ENCODE measurements at places on chromosomes 1 and 21. TPM values are rescaled to one million over a fixed set of nuclear protein-coding genes. Genes with fewer than 3 reads are reported as not detected.

GRCh38 chr1:196361112-196361714 is 247.0 kb downstream of the KCNT2 start:
- H3K36me3 ChIP-seq: no peaks in the 10 kb centered on the region
- no peaks in the 10 kb centered on the region for H3K27me3 ChIP-seq
- H3K4me1 ChIP-seq: no peaks in the 10 kb centered on the region

PDE9A gene
- total RNA-seq: 21.0 TPM

DNA sequence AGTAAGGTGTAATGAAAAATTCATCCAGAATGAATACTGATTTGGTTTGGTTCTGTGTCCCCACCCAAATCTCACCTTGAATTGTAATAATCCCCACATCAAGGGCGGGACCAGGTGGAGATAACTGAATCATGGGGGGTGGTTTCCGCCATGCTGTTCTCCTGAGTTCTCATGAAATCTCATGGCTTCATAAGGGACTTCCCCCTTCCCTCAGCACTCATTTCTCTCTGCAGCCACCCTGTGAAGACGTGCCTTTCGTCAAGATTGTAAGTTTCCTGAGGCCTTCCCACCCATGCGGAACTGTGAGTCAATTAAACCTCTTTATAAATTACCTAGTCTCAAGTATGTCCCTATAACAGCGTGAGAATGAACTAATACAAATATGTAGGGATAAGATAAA is 5.5 kb upstream of the SYNJ1 start:
- H3K4me3 ChIP-seq: no peak overlapping the region
- H3K27ac ChIP-seq: no peak overlapping the region
- H3K4me1 ChIP-seq: peaks cover 12% of the 10 kb centered on the region
- H3K27me3 ChIP-seq: no peaks in the 10 kb centered on the region
- H3K36me3 ChIP-seq: no peaks in the 10 kb centered on the region
- no peak for DNase-seq

DNA sequence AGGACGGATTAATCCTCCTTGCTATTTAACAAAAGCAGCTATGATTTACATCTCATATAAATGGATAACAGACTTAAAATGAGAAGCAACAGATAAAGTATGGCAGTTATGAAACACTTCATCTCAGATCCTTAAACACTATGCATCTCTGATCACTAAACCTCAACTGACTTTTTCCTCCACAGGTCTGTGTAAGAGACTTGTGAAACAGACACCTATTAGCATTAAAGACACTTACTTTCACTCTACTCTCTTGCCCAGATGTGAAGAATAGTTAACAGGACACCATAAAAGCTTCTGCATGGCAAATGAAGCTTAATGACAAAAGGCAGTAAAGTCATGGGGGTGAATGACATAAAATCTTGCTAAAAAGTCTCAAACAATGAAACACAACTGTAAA is 6.2 kb downstream of the LIN9 start:
- no peak for DNase-seq
- no peaks in the 10 kb centered on the region for H3K36me3 ChIP-seq
- H3K4me3 ChIP-seq: no peak overlapping the region
- no peak overlapping the region for H3K27ac ChIP-seq
- H3K27me3 ChIP-seq: no peaks in the 10 kb centered on the region
- H3K4me1 ChIP-seq: no peaks in the 10 kb centered on the region

CLDN14 gene
- 1.7 TPM for total RNA-seq

DNA sequence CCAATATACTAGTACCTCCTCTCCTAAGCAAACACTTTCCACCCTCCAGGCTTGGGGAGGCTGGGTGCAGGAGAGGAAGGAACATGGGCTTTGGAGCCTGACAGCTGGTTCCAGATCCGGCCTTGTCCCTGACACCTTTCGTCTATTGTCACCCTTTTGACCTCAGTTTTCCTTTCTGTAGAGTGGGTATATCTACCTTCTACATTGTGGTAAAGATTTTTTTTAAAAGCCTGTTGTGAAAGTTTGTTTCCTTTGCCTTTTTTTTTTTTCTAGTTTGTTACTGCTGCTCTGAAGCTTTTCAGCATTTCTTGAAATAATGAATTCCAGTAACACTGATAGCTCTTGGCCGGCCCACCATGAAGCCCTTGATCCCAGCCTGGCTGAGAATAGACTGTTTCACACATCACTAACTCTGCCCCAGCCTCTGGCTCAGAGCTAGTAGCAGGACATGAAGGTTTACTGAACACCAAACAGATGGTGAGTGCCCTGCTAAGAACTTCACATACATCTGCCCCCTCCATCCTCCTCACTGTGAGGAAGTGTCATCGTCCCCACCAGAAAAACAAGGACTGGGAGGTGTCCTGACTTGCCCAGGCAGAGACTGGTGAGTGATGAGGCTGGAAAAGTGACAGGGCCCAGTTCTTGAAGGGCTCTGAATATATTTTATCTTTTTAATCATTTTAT is 33.0 kb upstream of the ID3 start:
- no peak overlapping the region for H3K4me3 ChIP-seq
- peaks cover 6% of the 10 kb centered on the region for H3K4me1 ChIP-seq
- no peaks in the 10 kb centered on the region for H3K36me3 ChIP-seq
- DNase-seq: no peak
- H3K27me3 ChIP-seq: no peaks in the 10 kb centered on the region

GRCh38 chr1:17200756-17201155 is 4.2 kb upstream of the PADI1 start:
- H3K36me3 ChIP-seq: no peaks in the 10 kb centered on the region
- no peaks in the 10 kb centered on the region for H3K27me3 ChIP-seq
- DNase-seq: peak; percentile 57
- H3K4me3 ChIP-seq: no peak overlapping the region

- peaks cover 9% of the 10 kb centered on the region for H3K27me3 ChIP-seq
- peaks cover 5% of the 10 kb centered on the region for H3K4me1 ChIP-seq
- no peak overlapping the region for H3K4me3 ChIP-seq
- no peak overlapping the region for H3K27ac ChIP-seq
- DNase-seq: no peak
Observed at GRCh38 chr1:10839188-10839770, 42.8 kb upstream of the CASZ1 start.

DNA sequence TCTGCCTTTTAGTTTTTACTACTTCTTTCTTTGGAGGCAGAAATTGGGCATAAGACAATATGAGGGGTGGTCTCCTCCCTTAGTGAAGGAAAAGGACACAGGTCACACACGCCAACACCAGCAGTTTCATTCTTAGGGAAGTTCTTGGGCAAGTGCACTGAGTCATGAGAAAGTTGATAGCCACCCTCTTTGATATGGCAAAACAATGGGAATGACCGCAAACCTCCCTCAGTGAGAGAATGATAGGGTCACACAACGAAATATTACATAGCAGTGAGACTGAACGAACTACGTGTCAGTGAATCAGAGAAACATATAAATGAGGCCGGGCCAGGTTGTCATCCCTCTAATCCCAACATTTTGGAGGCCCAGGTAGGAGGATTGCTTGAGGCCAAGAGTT is 20.0 kb downstream of the IL6R start:
- H3K4me1 ChIP-seq: peaks cover 31% of the 10 kb centered on the region
- no peak overlapping the region for H3K4me3 ChIP-seq
- H3K36me3 ChIP-seq: no peaks in the 10 kb centered on the region
- no peaks in the 10 kb centered on the region for H3K27me3 ChIP-seq

SFN gene
- total RNA-seq: 3.4 TPM

DNA sequence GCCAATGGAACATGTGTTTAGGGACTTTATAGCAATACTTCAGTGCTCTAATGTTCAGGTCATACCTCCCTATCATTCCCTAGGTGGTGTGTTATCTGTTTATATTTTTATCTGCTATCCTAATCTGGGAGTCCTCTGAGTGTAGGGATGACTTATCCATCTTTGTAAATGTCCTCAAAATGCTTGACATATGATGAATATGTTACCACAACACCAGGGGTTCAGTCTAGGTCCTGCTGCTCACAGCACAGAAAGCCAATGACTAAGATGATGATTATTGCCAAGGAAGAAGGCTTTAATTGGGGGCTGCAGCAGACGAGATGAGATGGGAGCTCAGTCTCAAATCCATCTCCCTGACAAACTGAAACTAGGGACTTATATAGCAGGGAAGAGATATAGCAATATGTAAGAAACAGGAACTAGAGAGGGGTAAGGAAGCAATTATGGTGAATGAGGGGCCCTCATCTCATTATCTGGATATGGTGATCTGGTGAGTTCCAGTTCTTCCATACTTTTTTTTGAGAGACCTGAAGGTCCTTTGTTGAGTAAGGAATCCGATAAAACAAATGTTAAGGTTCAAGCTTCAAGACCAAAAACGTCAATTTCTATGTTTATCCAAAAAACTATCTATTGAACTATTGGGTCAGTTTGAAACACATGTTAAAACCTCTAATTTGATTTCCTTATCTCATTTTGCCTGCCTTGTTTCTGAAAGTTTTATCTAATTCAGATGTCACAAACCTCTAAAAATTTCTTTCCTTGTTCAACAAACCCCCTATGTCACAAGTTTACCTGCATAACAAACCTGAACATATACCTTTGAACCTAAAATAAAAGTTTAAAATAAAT is 256.7 kb upstream of the CACYBP start:
- no peaks in the 10 kb centered on the region for H3K4me1 ChIP-seq
- H3K4me3 ChIP-seq: no peak overlapping the region
- H3K27ac ChIP-seq: no peak overlapping the region
- H3K36me3 ChIP-seq: no peaks in the 10 kb centered on the region
- H3K27me3 ChIP-seq: no peaks in the 10 kb centered on the region

GRCh38 chr1:109537450-109538178 is 2.1 kb upstream of the GPR61 start:
- H3K27me3 ChIP-seq: no peaks in the 10 kb centered on the region
- H3K4me1 ChIP-seq: peaks cover 1% of the 10 kb centered on the region
- DNase-seq: no peak
- no peak overlapping the region for H3K27ac ChIP-seq
- no peaks in the 10 kb centered on the region for H3K36me3 ChIP-seq

- H3K27me3 ChIP-seq: peaks cover 3% of the 10 kb centered on the region
- no peak overlapping the region for H3K27ac ChIP-seq
- no peak overlapping the region for H3K4me3 ChIP-seq
- DNase-seq: no peak
- no peaks in the 10 kb centered on the region for H3K36me3 ChIP-seq
Observed at GRCh38 chr1:53371851-53372250, 44.0 kb upstream of the LRP8 start.

PRR9 gene
- not detected for total RNA-seq

S100A5 gene
- total RNA-seq: not detected

SELE gene
- 0.03 TPM for total RNA-seq

DNA sequence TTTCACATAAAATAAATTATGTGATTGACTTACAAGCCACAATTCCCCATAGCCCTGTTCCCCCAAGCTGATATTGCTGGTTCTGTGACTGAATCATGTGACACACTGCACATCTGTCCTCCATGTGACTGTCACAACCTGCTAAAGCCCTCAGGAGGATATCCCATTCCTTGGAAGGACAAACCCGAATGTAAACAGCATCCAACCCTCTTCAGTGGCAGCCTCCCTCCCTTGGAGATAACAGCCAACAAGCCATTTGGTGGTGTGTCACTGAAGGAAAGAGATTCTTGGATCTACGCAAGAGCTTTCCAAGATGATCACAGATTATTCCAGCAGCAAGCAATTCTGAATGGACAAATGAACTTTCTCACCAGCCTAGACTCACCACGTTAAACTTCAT is 153.9 kb upstream of the TIAM1 start:
- H3K36me3 ChIP-seq: no peaks in the 10 kb centered on the region
- H3K4me3 ChIP-seq: no peak overlapping the region
- peaks cover 4% of the 10 kb centered on the region for H3K4me1 ChIP-seq
- H3K27me3 ChIP-seq: no peaks in the 10 kb centered on the region

DNA sequence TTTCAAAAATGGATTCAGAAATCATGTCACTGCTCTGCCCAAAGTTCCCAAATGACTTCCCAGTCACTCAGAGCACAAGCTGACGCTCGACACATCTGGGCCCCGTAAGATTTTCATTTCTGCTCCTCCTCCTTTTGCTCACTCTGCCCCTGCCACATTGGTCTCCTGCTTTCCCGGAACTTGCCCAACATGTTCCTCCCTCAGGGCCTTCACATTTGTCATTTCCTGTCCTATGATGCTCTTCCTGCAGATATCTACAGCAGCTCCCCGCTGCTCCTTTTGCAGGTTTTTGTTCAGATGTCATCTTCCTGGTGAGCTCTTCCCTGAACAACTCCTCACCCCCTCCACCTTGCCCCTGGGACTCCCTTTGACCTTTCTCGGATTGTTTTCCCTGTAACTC is 58.5 kb upstream of the IVNS1ABP start:
- H3K4me3 ChIP-seq: no peak overlapping the region
- DNase-seq: no peak
- no peaks in the 10 kb centered on the region for H3K36me3 ChIP-seq

GRCh38 chr1:217861658-217862057 is 230.5 kb downstream of the SPATA17 start:
- H3K27me3 ChIP-seq: no peaks in the 10 kb centered on the region
- no peak for DNase-seq
- no peaks in the 10 kb centered on the region for H3K36me3 ChIP-seq
- no peak overlapping the region for H3K27ac ChIP-seq
- H3K4me1 ChIP-seq: peaks cover 5% of the 10 kb centered on the region

- peak overlapping the region; percentile 51 for H3K27ac ChIP-seq
- peaks cover 2% of the 10 kb centered on the region for H3K4me1 ChIP-seq
- no peak overlapping the region for H3K4me3 ChIP-seq
- no peaks in the 10 kb centered on the region for H3K36me3 ChIP-seq
- peak; percentile 54 for DNase-seq
- no peaks in the 10 kb centered on the region for H3K27me3 ChIP-seq
Observed at GRCh38 chr1:113456967-113457366, 66.7 kb downstream of the MAGI3 start.

DNA sequence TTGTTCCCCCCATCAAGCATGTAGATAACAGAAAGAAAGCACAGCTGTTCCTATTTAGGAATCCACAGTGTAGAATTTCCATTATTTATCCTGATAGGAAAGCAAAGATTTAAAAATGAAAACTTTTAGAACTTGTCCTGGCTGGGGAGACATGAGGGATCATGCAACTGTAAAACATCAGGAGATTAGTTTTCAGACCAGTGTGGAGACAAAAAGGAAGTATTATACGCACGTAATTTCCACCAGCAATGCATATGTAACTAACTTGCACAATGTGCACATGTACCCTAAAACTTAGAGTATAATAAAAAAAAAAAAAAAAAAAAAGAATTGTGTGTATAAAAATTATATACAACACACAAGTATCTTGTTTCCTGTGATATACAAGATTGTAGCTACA is 172.4 kb downstream of the NEGR1 start:
- H3K36me3 ChIP-seq: no peaks in the 10 kb centered on the region
- H3K27me3 ChIP-seq: no peaks in the 10 kb centered on the region

- DNase-seq: peak; percentile 60
- no peaks in the 10 kb centered on the region for H3K27me3 ChIP-seq
- no peaks in the 10 kb centered on the region for H3K36me3 ChIP-seq
- no peaks in the 10 kb centered on the region for H3K4me1 ChIP-seq
- H3K27ac ChIP-seq: no peak overlapping the region
Observed at GRCh38 chr1:53992085-53992874, 25.7 kb downstream of the LDLRAD1 start.

MYOG gene
- total RNA-seq: not detected

GRCh38 chr1:85321237-85321964 is 45.0 kb upstream of the BCL10 start:
- no peak for DNase-seq
- no peak overlapping the region for H3K4me3 ChIP-seq
- no peaks in the 10 kb centered on the region for H3K36me3 ChIP-seq
